ENCODE measurements at places on chromosomes 6 and 20. TPM values are rescaled to one million over a fixed set of nuclear protein-coding genes. Genes with fewer than 3 reads are reported as not detected.

DNA sequence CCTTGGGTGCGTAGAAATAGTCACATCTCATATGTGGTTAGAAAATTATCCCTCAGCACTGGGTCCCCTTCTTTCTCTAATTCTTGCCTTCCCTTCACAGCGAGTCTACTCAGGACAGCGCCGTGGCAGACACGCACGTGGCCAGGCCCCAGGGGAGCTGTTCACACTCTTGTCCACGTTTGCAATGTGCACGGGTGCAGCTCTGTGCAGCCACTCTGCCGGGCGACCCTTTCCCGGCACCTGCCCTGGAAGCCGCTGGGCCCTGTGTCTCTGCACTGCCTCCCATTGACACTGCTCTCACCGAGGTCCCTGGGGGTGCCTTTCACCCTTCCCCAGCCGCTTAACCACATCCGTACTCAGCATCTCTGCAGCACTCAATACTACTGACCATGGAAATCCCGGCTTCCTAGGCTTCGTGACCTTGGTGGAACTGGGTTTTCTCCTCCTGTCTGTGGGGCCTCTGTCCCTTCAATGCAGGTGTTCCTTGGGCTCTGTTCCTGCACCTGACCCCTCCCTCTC, 104.9 kb downstream of the DACT2 start:
- no peak for DNase-seq

- no peak for DNase-seq
Measured at GRCh38 chr6:88454658-88455057, 288.5 kb upstream of the CNR1 start.

GRCh38 chr20:46681032-46681854, 8.0 kb downstream of the TP53RK start:
- peak; percentile 30 for DNase-seq

DNA sequence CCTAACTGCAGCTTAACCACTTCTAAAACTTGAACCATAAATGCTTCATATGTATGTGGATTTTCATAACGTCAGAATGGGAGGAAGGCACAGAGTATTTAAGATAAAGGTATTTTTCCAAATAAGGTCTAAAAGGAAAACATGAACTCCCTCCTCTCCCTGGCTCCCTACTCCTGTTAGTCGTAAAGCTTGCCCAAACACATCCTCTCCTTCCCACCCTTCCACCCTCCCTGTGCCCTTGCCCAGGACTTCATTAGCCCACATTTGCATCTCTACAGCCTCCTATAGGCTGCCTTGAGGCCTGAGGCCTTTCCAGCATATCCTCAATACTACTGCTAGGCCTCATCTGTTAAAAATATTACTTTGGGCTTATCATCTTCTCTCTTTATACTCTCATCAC, 17.1 kb upstream of the SMIM13 start:
- DNase-seq: no peak

GRCh38 chr6:88760091-88760490, 203.3 kb downstream of the RNGTT start:
- DNase-seq: no peak

DNA sequence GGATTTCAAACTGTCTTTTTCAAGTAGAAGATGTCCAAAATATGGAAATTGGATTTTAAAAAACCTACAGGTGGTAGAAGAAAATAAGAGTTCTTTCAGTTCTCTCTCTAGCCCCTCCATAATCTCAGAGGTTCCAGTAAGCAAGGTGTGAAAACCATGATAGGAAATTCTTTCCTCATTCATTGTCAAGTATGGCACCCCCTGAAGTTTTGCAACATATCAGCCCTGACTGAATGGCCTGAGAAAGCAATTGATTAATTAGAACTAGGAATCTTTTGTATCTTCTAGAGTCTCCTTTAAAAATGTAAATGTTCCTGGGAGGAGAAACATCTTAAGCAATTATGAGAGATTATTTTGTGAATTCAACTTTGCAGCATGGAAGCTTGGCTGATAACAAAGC, 198.7 kb upstream of the STXBP5 start:
- no peak for DNase-seq

DNA sequence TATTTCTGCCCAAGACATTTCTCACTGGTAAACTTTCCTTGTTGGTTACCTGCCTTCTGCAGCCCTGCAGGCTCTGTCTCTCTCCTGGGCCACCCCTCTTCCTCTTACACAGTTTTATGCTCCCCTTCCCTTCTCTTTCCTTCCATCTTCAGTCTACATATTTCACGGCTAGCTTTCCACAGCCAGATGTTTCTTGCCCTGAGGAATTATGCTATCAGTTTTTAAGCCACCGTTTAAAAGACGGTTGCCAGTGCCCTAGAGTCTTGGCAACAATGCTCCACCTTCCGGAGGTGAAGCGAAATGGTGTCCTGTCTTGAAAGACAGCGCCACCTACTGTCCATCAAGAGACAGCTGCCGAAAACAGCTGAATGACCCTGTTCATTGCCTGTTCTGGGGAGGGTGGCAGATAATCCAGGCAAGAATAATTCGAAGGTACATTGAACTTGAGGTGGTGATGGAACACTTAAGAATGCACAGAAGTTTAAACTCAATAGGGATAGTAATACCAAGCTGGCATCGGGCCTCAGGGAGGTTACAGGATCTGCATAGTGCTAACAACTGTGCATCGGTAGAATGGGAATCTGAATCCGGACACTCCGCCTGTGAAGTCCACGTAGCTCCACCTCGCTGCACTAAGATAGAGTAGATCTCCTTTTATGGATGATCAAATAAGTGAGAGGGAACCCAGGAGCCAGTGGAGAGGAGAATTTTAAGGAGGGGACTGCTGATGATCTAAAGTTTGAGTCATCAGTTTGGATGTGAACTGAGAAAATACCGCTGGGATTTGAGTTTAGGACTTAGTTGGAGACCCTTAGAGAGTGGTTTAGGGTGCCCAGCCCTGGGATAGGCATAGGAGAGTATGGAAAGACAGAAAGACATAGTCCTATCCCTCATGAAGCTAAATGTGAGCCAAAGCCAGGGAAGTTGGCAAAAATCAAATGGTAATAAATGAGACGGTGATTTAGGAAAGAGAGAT, 4.8 kb upstream of the TRIM40 start:
- DNase-seq: peak; percentile 38

GRCh38 chr20:3380228-3381070, 27.0 kb downstream of the DNAAF9 start:
- no peak for DNase-seq

DNA sequence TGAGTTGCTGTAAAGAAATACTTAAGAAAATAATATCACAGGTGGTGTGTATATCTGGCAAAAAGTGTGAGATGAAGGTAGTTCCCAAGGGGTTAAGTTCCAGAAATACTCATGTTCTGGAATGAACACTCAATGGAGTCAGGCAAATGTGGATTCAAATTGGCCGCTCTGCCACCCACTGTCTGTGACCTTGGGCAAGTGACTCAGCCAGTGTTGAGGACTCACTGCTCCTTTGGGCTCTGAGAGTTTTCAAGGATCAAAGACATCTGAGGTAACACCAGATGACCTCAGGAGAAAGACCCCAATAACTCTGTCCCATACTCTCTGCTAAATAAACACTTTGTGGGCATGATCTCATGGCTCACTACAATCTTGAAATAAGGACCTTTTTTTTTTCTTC, 59.2 kb upstream of the EYA2 start:
- no peak for DNase-seq

DNA sequence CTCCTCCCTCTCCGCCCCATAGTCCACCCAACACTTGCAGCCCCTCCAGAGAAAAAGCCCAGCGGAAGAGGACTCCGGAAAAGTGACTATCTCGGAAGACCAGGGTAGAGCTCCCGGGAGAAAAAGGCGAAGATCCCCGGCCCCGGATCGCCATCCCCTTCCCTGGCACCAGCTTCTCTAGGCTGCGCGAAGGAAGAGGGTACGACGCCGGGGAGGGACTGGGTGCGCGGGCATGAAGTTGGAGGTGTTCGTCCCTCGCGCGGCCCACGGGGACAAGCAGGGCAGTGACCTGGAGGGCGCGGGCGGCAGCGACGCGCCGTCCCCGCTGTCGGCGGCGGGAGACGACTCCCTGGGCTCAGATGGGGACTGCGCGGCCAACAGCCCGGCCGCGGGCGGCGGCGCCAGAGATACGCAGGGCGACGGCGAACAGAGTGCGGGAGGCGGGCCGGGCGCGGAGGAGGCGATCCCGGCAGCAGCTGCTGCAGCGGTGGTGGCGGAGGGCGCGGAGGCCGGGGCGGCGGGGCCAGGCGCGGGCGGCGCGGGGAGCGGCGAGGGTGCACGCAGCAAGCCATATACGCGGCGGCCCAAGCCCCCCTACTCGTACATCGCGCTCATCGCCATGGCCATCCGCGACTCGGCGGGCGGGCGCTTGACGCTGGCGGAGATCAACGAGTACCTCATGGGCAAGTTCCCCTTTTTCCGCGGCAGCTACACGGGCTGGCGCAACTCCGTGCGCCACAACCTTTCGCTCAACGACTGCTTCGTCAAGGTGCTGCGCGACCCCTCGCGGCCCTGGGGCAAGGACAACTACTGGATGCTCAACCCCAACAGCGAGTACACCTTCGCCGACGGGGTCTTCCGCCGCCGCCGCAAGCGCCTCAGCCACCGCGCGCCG, 822 bp downstream of the FOXQ1 start:
- no peak for DNase-seq

DNA sequence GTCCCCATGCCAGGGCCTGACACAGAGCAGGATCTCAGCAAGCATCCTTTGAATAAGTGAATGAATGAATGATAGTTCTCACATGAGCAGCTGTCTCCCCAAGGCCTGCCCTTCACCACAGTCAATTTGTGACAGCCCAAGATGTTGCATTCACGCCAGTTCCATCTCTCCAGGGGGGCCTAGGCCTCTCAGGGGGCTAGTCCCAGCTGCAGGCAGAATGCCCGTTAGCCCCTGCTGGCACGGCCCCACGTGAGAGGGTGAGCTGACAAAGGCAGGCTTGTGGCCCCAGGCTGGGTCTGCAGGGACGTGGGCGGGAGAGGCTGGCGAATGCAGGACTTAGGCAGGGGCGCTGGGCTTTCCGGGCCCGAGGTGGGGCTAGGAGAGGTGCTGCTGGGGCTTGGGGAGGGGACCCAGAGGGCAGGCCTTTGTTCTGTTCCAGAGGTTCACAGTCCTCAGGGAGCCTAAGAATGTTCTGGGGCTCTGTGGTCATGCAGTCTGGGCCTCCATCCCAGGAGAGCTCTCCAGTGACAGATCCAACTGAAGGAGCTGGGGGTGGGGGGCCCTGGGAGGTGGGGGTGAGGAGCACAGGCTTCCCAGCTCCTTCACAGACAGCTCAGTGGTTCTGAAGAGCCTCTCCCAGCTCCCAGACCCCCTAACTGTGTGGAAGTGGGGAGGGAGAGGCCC, 30.5 kb upstream of the TLDC2 start:
- DNase-seq: no peak

DNA sequence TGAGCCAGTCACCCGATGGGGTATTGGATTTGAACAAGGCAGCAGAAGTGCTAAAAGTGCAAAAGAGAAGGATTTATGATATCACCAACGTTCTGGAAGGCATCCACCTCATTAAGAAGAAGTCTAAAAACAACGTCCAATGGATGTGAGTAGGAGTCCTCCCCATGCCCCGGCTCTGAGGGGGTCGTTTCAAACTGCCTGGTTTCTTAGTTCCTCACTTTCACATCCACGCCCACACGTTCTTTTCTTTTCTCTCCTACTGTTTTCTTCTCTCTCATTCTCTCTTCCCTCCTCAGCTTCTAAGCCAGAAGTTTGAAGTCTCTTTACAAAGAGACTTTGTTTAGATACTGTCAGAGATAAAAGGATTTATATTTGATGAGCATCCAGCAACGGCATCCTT, 53.0 kb upstream of the CDKAL1 start:
- DNase-seq: no peak

GRCh38 chr6:11917951-11918738, 94.0 kb upstream of the HIVEP1 start:
- DNase-seq: no peak

GRCh38 chr6:36976007-36976264, 10.1 kb downstream of the MTCH1 start:
- DNase-seq: no peak

DNA sequence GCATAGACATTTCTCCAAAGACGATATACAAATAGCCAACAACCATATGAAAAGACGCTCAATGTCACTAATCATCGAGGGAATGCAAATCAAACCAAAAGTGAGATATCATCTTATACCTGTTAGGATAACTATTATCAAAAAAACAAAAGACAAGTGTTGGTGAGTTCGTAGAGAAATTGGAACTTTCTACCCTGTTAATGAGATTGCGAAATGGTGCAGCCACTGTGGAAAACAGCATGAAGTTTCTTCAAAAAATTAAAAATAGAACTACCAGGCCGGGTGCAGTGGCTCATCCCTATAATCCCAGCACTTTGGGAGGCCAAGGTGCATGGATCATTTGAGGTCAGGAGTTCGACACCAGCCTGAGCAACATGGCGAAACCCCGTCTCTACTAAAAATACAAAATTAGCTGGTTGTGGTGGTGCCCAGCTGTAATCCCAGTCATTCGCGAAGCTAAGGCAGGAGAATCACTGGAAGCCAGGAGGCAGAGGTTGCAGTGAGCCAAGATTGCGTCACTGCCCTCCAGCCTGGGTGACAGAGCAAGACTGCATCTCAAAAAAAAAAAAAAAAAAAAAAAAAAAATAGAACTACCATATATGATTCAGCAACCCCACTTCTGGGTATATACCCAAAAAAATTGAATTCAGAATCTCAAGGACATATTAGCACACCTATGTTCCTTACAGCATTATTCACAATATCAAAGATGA, 170.0 kb upstream of the ZNF184 start:
- DNase-seq: no peak

DNA sequence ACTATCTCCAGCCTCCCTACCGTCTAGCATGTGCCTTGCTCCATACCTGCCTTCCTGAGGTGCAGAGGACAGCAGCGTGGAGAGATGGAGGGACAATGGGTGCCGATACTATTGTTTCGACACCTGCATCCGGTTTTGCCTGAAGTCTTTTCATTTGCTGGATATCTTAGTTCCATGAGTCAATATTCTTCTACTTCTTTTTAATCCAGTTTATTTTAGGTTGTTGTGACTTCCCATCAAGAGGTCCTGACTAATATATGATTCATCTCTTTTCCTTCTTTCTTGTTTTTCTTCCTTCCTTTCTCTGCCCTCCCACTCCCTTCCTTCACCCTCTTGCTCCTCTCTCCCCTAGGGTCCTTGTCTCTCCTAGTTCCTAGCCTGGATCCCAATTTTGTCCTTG, 91.4 kb downstream of the CDH26 start:
- DNase-seq: no peak

GRCh38 chr6:100484474-100484873, 19.8 kb upstream of the SIM1 start:
- DNase-seq: no peak

GRCh38 chr6:37702314-37702713, 4.6 kb upstream of the MDGA1 start:
- DNase-seq: no peak

DNA sequence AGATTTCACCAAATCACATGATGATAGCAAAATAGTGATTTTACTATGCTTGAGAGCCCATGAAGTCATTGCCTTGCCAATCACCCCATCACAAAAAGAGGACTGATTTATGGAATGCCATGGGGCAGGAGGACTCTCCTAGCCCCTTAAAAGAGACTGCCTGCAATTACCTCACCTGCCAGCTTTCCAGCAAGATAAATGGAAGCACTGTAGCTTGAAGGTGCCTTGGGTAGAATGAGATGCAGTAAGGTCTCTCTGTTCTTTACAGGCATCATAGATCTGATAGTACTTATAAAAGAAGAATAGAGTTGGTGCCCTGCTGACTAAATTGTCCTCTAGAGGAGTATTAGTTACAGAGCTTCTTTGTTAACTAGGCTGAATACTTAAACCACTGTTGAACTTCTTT, 242.3 kb downstream of the TMEM242 start:
- no peak for DNase-seq

PLCB4 gene
- total RNA-seq: 7.9 TPM

GFRA4 gene
- not detected for total RNA-seq

FAM110A gene
- total RNA-seq: 6.6 TPM

TNXB gene
- 120 TPM for total RNA-seq

CRISP2 gene
- total RNA-seq: not detected

PRR18 gene
- 0.17 TPM for total RNA-seq
